ENCODE measurements at places on chromosomes 4 and X. TPM values are rescaled to one million over a fixed set of nuclear protein-coding genes. Genes with fewer than 3 reads are reported as not detected.

GPR82 gene
- total RNA-seq = not detected

NPFFR2 gene
- total RNA-seq = not detected

WAS gene
- 99.3 TPM for total RNA-seq

MSANTD1 gene
- total RNA-seq = 2.0 TPM

ALAS2 gene
- total RNA-seq = not detected

PNMA6A gene
- total RNA-seq = 0.43 TPM

GASK1B gene
- 0.57 TPM for total RNA-seq

APLN gene
- total RNA-seq = not detected

- no peak for DNase-seq
Measured at GRCh38 chr4:185219551-185220344, 10.3 kb downstream of the SNX25 start.

DNA sequence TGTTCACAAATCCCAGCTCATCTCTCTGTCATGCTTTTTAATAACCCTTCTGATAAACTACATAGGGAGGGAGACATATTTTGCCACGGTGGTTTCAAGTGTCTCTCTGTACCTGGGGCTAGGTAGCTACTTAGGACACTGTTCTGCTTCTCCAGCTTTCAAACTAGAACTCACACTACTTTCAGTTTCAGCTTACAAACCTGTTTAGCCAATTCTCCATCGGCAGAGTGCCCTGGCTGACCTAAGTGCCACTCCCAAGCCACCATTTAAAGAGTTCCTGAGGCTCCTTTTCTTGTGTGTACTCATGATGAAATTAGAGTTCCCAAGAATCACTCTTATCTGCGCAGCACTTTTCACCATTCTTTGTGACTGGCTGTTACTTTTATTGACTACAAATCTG lies 899.2 kb downstream of the FAT4 start:
- DNase-seq = no peak

GRCh38 chrX:53261355-53261972 lies 19.9 kb downstream of the IQSEC2 start:
- DNase-seq = peak; percentile 19

GRCh38 chr4:141177171-141177570 lies 43.5 kb upstream of the ZNF330 start:
- DNase-seq = no peak

DNA sequence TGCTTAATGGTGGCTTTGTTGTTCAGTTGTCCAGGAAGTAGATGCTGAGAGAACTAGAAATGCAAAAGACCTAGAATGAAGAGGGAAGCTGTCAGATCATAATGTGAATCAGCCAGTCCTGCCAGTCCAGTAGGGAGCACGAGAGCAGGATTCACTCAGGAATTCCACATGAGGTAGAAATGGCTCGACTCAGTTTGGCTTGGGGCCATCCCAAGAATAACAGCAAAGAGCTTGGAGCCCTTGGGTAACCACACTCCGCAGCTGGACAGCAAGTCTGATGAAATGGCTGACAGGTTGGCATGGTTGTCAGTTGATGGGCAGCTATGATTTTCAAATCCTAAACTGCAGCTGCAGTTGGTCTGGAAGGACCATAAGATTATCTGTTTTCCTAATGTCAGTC lies 44.5 kb upstream of the WDR1 start:
- no peak for DNase-seq

DNA sequence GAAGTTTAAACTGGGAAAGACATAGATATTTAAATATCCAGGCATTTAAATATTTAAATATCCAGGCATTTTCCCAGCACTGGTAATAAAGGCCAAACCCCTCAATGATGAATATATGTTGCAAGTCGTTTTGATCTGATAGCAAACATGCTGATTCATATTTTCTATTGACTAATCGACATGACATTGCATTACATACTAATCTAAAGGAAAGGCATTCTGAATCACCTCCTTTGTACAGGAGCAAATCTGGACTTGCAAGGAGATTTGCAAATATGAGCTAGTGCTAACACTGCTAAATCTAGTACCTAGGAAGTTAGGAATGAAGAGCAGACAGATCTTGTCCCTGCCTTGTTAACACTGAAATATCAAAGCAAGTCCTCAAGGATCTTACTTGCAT lies 207.3 kb downstream of the SLC7A11 start:
- DNase-seq = no peak

DNA sequence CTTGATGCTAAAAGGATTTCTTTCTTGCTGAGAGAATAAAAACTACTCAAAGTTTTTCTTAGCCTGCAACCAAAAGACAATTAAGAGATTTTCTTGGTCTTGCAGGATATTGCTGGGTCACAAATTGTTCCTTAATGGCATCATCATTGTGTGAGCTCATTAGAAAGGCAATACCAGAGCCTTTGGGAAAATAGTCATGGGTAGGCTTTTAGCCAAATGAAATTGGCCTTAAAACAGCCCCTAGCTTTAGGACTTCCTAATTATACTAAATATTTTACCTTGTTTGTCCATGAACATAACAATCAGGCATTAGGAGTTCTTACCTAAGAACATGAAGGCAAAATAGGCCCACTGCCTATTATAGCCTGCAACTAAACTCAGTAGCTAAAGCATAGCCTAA lies 10.4 kb upstream of the FAM13A start:
- no peak for DNase-seq

DNA sequence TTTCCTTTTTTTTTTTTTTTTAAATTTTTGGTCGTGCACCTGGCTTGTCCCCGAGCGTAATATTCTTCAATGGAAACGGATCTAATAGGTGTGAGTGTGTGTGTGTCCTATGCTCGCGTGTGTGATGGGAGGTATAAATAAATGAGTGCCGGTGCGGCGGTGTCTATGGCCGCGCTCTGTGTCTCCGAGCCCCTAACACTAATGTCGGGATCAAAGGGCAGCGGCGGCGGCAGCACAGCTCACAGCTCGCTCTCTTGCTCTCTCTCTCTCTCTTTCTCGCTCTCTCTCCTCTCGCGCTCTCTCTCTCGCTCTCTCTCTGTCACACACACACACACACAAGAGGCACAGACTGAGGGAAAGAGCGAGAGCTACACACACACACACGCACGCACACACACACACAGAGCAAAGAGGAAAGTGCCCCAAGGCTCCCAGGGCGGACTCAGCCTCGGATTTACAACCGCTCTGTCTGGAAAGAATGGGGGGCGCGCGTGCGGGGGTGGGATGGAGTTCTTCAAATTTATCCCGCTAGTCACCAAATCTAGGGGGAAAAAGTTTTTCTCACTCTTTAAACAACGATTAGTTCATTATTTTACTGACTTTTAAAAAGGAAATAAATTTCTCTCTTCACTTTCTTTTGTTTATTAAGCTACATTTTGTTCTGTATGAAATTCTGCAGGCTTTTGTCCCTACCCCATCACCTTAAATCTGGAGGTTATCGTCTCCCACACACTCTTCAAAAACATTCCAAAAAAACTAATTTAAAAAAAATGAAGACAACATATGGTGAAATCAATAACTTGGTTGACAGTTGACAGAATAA lies at the start of gene ZNF827:
TSS of gene ZNF827 (minus strand) at position 206 of the 823 bp plus-strand sequence. CDS start 416 bp downstream, outside the sequence.
- peak; percentile 64 for DNase-seq

- DNase-seq = no peak
Measured at GRCh38 chrX:120672389-120672788, 42.5 kb upstream of the C1GALT1C1 start.

GRCh38 chr4:106358899-106359298 lies 9.7 kb downstream of the GIMD1 start:
- no peak for DNase-seq

GRCh38 chrX:153438532-153438931 lies 7.3 kb downstream of the TREX2 start:
- DNase-seq = no peak

DNA sequence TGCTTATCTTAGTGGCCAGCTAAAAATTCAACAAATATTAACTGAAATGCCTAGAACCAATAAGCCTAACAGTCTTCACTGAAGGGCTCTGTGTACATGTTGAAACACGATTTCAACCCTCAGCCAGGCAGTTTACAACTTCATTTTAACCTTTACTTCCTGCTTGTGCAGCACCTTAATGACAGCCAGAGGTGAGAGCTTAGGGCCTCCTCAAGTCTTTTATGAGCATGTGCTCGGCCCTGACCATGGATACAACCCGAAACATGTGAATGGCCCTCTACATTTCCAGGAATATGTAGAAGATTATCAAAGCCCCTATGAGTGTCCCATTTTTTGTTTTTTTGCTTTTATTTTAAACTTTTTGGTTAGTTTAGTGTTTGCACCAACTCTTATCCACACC lies 88.3 kb downstream of the MSN start:
- no peak for DNase-seq

- DNase-seq = no peak
Measured at GRCh38 chrX:107723511-107723910, 52.1 kb downstream of the TSC22D3 start.

DNA sequence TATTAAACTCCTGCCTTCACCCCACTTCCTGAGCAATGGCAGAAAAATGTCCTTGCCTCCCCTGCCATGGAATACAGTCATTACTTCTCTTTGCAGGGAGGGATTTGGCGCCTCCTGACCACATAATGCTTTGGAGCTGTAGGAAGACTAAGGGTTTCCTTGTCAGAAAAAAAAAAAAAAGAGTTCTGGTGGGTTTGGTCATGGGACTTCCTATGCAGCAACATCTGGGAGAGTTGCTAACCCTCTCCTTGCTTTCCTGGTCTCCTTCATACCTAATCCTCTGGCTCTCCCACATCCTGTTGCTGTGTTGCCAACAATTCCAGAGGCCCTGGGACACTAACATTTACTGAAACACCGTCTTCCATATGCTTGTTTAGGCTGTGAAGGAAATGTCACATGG lies 75.1 kb upstream of the MBNL3 start:
- DNase-seq = no peak

GRCh38 chrX:136880003-136880451 lies 498 bp downstream of the RBMX start:
- DNase-seq = peak; percentile 47

GRCh38 chr4:122705009-122705408 lies 27.5 kb upstream of the BBS12 start:
- no peak for DNase-seq

- DNase-seq = no peak
Measured at GRCh38 chr4:83191026-83191425, 76.5 kb upstream of the PLAC8 start.

DNA sequence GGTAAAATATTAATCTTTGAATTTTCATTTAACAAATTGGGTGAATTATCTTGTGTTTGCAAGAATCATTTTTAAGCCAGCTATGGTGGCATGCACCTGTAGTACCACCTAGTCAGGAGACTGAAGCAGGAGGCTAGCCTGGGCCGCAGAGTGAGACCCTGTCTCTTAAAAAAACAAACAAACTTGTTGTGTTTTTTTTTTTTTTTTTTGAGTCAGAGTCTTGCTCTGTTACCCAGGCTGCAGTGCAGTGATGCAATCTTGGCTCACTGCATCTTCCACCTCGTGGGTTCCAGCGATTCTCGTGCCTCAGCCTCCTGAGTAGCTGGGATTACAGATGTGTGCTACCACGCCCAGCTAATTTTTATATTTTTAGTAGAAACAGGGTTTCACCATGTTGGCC lies 2.2 kb downstream of the TXLNG start:
- DNase-seq = no peak

DNA sequence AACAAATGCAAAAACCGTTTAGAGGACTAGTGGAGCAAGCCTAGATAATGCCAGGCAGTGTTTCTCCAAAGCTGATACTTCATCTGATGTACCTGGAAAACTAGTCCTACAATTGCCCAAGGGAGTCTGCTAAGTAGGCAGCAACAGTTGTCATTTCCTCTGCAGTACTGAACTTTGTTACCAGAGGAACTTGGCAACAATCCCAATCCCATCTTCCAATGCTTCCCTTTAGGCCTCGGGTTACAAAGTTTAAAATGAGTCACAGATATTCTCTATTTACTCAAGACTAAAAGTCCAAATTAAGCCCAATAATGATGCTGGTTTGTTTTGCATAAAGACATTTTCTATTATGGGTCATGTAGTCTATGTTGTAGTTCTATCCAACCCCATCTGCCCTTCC lies 120.0 kb upstream of the GLRA2 start:
- DNase-seq = no peak

All from T-cell (primary cell).